ENCODE measurements at places on chromosomes 2 and 18. TPM values are rescaled to one million over a fixed set of nuclear protein-coding genes. Genes with fewer than 3 reads are reported as not detected.

HMSD gene
- 2.7 TPM for total RNA-seq

ACMSD gene
- not detected for total RNA-seq

GCKR gene
- total RNA-seq, result not detected

FEV gene
- not detected for total RNA-seq

UGT1A8 gene
- 0.24 TPM for total RNA-seq

TM4SF20 gene
- total RNA-seq, result 0.09 TPM

EVA1A gene
- 12.7 TPM for total RNA-seq

ANAPC1 gene
- 34.1 TPM for total RNA-seq

SPDYA gene
- total RNA-seq, result 0.47 TPM

OTX1 gene
- not detected for total RNA-seq

FAM124B gene
- 2.0 TPM for total RNA-seq

NXPH2 gene
- 1.3 TPM for total RNA-seq

MC2R gene
- 0.05 TPM for total RNA-seq

- no peak for DNase-seq
Observed at GRCh38 chr18:10690366-10690765, 164.5 kb downstream of the NAPG start.

DNA sequence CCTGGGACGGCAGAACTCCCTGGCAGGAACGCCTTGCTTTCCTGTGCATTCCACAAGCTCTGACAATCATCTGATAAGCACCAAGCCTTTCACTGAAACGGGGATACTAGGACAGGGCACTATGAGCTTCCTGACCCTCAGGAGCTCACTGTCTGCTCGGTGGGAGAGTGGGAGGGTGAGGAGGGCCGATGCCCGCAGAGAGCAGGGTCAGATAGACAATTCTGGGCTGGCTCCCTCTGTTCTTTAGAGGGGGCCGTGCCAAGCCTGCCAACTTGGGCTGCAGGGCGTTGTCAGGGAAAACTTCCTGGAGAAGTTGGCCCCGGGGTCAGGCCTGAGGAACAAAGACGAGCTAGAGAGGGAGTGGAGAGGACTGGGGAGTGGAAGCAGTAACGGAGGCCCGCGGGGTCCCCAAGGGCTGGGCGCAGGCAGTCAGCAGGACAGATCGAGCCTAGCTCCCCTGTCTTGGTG is 82.0 kb downstream of the CTAGE1 start:
- no peak for DNase-seq

- no peak for DNase-seq
Observed at GRCh38 chr2:100821255-100821910, 1.4 kb downstream of the NPAS2 start.

- no peak for DNase-seq
Observed at GRCh38 chr2:68911246-68911645, 40.0 kb upstream of the BMP10 start.

DNA sequence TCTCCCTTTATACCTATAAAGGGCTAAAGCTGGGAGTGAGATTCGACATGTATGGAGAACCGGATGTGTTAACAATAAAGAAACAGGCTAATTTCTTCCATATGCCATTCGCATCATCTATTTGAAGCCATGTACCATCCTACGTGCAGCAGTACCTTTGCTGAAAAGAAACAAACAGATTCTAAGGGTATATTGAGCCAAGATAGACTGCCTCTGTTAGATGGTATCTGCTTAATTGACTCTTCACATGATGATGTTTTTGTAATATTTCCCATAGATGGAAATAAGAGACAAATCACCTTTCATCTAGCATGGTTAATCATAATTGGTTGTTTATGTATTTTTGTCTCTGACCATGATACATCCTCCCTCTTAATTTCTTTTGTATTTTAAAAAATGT is 32.1 kb upstream of the PAX3 start:
- DNase-seq, result no peak

DNA sequence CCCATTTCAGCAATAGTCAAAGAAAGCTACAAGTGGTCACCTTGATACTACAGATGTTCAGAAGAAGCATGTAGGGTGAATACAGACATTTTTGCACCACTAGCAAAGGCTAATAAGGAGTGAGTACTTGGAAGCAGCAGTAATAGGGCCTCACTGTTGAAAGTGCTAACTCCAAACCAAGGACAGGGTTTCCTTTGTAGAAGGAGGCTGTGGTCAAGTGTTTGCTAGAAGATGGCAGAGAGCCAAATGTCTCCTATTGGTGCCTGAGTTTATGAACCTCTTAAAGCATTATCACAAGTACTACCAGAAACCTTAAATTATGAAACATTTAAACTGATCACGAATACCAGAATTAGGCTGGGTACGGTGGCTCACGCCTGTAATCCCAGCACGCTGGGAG is 308.1 kb downstream of the ZEB2 start:
- DNase-seq, result no peak

- DNase-seq, result peak; percentile 65
Observed at GRCh38 chr18:35005963-35006577, 35.1 kb upstream of the MAPRE2 start.

DNA sequence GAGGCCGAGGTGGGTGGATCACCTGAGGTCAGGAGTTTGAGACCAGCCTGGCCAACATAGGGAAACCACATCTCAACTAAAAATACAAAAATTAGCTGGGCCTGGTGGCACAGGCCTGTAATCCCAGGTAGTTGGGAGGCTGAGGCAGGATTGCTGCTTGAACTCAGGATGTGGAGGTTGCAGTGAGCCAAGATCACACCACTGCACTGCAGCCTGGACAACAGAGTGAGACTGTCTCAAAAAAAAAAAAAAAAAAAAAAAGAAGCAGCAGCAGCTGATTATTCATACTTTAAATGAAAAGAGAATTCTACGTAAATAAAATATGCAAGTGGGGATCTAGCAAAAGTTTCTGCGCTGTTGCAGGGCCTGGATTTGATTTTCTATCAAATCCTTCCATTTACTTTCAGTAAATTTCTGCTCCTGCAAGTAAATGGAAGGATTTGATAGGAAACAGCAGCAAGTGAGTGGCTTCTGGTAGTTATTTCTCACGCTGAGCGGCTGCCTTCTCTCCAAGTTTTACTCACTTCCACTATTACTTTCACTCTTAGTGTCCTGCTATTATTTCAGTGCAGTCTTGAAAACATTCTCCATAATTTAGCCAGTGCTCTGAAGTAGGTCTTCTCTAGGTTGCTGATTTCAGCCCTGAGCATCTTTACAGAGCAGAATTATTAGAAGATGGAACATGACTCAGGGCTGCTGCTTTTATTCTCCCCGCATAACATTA is 68.4 kb downstream of the SLC16A14 start:
- no peak for DNase-seq

- DNase-seq, result no peak
Observed at GRCh38 chr2:73122536-73122935, 9.8 kb upstream of the RAB11FIP5 start.

- DNase-seq, result no peak
Observed at GRCh38 chr18:57635003-57635822, 13.6 kb upstream of the NARS1 start.

DNA sequence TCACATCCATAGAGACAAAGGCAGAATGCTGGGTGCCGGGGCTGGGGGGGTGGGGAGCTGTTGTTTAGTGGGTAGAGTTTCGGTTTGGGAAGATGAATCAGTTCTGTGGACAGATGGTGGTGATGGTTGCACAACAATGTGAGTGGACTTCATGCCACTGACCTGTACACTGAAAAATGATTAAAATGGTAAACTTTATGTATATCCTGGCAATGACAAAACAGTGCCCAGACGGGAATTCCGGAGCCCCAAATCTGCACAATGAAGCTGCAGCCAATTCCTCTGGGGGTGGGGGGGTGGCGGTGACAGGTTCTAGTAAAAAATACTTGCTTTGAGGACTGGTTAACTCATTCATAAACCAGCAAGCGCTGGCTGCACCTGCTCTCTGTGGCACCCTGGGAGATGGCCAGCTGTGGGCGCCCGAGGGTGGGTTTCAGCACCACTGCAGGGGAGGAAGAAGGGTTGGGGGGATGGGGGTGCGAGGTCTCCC is 81.8 kb upstream of the HPCAL1 start:
- DNase-seq, result no peak

- DNase-seq, result no peak
Observed at GRCh38 chr2:10792660-10793400, 19.8 kb downstream of the PDIA6 start.

DNA sequence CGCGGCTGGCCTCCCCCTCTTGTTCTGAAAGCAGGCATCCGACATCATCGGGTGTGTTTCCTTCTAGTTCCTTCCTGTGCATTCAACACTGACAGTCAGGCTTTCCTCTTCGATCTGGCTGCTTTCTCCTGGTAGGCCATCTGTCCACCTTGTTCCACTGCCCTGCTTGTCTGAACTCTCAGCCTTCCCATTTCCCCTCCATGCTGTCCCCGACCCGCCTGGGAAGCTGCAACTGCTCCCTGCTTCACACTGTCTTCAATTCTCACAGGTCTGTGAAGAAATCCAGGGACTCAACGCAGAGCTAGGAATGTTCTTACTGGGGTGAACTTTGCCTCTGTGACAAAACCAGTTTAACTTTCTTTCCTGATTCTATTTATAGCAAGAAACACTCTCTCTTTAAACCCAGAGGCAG is 43.0 kb downstream of the KIF3C start:
- no peak for DNase-seq

DNA sequence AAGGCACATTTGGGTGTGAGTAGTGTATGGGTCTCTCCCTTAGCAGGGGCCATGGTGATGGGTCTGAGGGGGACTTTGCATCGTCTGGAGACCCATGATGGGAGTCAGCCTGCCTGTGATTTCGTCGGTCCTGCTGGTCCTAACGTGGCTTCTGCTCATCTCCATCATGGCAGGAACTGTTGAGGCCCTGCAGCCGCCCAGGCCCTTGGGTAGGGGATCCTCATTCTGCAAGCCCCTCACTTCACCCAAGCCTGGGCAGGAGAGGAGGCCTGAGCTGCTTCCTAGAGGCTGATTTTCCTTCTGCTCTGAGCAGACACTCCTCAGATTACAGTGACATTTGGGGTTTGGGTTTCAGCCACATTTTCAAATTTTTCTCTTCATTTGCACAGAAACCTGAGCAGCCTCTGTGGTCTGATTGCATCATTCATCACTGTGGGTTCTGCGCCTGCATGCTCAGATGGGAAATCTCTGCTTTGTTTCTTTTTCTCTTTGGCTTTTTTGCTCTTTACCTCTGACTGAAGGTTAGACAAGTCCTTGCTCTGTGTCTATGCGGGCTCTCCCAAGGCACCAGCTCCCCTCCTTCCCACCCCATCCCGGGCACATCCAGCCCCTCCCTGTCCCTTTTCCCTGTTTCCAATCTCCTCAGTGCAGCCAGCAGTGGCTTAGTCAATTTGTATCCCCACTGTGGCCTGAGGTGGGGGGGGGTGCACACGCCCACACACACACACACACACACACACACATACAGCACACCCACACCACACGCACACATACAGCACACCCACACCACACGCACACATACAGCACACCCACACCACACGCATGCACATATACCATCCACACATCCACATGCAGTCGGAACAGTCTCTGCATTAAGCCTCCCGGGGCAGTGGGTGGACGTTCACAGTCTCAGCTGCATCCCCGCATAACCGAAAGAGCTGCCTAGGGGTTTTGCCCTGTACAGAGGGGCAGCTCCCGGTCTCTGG is 305.4 kb upstream of the HS6ST1 start:
- DNase-seq, result peak; percentile 51

GRCh38 chr18:41461114-41461513 is 493.9 kb upstream of the PIK3C3 start:
- no peak for DNase-seq

DNA sequence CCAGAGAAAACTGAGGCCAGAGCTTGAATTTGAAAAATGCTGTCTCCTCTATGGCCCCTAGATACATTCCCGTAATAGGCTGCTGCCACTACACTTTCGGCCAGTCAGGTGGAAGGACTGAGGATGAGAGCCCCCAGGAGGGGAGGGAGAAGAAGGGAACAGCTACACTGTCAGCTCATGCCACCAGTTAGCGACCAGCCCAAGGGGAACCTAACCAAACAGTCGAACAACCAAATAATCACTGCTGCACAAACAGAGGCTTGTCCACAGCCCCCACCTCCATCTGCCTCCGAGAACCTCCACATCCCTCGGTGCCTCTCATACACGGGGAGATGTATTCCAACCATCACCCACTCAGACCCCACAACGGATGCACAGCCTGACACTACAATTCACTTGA is 7.3 kb downstream of the ZNF516 start:
- no peak for DNase-seq

- DNase-seq, result no peak
Observed at GRCh38 chr2:200307724-200308545, 1.4 kb downstream of the SPATS2L start.

DNA sequence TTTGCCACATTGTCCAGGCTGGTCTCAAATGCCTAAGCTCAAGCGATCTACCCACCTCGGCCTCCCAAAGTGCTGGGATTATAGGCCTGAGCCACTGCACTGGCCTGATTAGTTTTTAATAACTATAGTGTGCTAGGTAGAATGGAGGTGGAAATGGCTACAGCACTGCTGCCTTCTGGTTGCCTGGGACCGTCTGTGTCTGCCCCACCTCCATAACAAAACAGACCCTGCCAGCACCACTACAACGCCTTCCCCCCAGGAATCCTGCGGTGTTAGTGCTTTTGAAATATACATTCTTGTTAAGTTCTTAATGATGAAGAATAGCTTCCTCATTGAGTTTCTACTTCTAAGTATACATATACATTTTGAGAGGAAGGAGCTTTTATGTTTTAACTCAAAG is 148.2 kb upstream of the ITGA6 start:
- no peak for DNase-seq

- DNase-seq, result no peak
Observed at GRCh38 chr2:35292199-35292598, 1063.4 kb upstream of the CRIM1 start.

GRCh38 chr2:181585732-181586131 is 71.2 kb downstream of the CERKL start:
- no peak for DNase-seq

DNA sequence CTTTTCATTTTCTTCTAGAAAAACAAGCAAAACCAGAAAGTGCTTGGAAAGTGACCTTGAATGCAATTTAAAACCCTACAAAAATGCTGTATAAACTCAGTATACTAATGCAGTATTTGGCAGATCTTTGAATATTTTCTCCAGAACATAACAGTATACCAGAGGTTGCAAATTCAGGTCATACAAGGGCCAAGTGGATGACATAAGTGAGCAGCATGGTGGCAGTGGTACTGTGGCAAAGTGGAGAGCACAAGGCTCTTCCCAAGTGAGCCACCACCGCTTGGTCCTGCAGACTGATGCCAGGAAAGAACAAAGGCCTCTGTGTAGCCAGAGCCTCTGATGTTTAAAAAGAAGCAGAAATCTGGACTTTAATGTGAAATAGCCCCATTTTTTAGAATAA is 33.1 kb downstream of the METTL4 start:
- DNase-seq, result no peak

- no peak for DNase-seq
Observed at GRCh38 chr18:28792404-28793086, 615.6 kb upstream of the CDH2 start.

DNA sequence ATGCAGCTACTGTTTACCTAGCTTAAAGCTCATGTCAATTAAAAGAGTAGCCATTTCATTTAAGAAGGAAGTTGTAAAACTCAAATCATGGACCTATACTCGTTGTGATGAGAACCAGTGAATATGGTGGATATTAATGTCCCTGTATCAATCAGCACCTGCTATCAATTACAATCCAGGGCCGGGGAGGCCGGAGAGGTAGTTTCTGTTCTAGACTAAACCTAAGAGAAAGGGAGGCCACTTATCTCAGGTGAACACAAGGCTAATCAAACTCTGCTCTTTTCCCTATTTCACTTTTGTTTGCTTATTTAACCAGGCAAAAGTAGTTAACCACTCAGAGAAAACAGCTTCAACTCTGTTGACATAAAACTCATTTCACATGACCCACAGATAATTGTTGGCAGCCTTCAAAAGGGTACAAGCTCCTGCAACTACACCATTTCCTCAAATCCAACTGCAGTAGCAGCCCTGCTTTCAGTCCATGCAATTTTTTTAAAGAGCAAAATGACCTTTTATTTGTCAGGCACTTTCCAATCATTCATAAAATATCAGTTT is 27.8 kb upstream of the SLC9A2 start:
- DNase-seq, result no peak
